Camera-type eye (tissue), 1 donor: ENCODE measurements at places on chromosomes 4 and X. TPM values are rescaled to one million over a fixed set of nuclear protein-coding genes. Genes with fewer than 3 reads are reported as not detected.

The BEND4 gene
- 5.5 TPM for total RNA-seq

The CAPN6 gene
- total RNA-seq = 67.9 TPM

The SYNPO2 gene
- 66.4 TPM for total RNA-seq

The CXCL11 gene
- total RNA-seq = not detected

The SASH3 gene
- 1.4 TPM for total RNA-seq

The PNCK gene
- 29.3 TPM for total RNA-seq

The ARAP2 gene
- total RNA-seq = 8.7 TPM

The ARHGAP6 gene
- 9.3 TPM for total RNA-seq

The LIMCH1 gene
- total RNA-seq = 125 TPM
